ENCODE measurements at places on chromosomes 3 and 15.

- no peak for DNase-seq
Measured at GRCh38 chr3:197811343-197811742, 20.3 kb downstream of the LRCH3 start.

GRCh38 chr15:71149646-71150557 is 34.6 kb downstream of the THSD4 start:
- DNase-seq: peak; percentile 52

DNA sequence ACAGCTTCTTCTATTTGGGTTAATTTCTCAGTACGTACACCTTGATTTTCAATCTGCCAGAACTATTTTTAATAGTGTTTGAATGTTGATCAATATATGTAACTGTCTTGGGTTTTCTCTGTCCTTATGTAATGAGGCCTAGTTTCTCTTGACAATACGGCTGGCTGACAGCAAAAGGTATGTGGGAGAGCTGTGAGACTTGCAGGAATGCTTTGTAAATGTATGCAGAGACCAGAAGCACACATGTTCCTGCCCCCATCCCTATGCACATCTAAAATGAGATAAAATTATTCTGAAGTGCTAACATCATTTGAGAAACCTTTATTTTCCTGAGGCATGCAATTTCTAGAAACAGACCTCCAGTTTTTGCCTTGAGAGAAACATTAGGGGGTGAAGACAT is 593.8 kb upstream of the GBE1 start:
- no peak for DNase-seq

DNA sequence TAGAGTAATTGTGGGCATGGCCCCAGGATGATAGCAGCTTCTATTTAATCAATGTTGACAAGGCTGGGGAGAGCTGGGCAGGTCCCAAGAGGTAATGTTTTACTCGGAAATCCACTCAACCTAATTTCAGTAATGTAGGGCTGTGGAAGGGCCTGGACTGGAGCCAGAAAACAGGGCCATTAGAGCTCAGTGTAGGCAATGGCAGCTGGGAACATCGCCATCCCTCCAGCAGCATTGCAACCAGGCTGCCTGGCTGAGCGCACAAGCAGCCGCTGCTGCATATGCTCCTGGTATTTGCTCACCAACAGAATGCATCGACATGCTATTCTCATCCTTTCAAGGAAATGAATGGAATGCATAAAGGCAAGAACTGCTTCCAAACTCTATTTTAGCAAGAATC is 90.0 kb downstream of the GAP43 start:
- DNase-seq: peak; percentile 98

DNA sequence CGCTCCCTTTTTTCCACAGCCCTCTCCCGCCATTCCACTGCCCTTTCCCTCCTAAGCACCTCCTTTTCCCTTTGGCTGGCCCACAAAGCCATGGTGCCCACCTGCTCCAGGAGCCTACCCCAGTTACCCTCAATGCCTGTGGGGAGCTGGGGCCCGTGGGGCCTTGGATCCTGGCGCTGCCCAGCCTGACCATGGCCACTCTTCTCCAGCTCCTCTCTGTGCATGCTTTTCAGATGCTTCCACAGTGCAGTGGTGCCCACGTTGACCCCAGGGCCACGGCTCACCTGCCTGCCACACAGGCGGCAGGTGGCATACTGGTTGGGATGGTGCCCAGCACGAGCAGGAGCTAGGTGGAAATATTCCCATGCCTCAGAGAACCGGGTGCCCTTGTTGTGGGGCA is 1.5 kb downstream of the ZBED2 start:
- no peak for DNase-seq

- no peak for DNase-seq
Measured at GRCh38 chr3:55647063-55647462, 160.0 kb upstream of the WNT5A start.

DNA sequence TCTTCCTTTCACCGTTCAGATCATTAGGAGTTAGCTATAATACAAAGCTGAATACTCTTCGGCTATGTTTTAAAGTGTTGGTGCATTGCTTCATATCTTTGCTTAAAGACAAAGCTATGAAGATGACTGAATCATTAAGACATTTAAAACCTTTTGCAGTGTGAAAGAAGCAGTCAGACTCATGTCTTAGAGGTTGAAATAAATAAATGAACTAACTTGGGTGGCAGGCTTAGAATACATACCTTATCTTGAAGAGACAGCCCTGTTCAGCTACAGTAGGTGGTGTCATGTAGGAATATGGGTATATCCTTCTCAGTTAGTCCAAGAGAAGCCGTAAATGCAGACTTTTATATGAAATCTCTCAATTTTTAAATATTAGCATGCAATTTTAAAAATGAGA is 63.4 kb downstream of the OPA1 start:
- no peak for DNase-seq

- DNase-seq: no peak
Measured at GRCh38 chr15:59216911-59217310, 10.3 kb downstream of the LDHAL6B start.

- no peak for DNase-seq
Measured at GRCh38 chr3:144843099-144843498, 871.5 kb downstream of the DIPK2A start.

DNA sequence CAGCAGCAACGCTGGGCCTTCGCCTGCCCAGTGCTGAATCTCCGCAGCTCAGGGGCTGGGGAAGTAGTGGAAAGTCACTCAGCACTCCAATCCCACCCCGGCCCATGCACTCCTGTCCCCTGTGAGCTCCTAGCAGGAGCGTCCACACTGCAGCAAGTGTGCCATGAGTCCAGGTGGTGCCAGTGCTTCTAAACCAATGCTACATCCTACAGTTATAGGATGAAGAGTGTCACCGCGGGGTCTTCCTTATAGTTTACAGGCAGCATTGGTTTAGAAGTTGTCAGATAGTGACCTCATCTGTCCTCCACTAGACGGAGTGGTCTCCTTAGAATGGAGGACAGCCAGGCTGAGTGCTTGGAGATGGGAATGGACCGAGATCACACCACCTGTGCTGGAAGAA is 221.4 kb downstream of the GABRB3 start:
- no peak for DNase-seq

DNA sequence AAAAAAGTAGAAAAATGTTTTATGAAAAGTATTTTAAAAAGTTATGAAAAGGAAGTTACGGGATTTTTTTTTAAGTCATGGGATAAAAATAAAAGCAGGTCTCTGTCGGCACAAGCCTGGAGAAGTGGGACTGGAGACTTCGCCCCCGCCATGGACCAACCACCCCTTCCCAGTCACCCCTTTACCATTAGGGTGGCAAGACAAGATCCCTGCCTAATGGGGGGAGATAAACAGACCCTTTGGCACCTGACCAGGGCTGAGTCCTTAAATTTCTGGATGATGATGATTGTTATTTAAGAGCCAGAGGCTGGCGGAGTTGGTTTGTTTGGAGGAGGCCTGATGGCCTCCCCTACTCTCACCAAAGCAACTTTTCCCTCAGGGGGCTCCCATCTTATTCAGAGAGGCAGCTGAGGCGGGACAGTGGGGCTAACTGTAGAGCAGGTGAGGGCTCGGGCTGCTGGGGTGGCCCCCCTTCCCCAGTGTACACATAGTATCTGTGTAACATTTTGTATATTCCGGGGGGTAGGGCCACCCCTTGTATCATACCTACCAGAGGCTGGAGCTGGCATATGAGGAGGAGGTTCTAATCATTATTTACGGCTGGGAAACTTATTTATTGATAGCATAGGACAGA is 74.0 kb downstream of the ADAMTS7 start:
- DNase-seq: no peak

DNA sequence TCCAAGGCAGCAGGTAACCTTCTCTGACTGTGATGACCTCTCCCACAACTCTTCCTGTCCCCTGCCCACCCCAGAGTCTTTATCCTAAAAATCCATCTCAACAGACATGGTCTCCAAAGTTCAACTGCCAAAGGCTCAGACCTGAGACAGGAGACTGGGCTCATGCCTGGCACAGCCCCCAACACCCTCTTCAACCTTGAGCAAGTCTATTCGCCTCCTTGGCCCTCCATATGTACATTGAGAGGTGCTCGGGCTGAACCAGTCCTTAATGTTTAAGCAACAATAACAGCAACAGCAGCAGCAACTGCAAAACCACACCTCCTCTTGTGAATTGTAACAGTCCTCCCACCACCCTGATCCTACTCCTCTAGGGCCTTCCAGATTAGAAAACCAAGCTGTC is 9.9 kb downstream of the FAM3D start:
- DNase-seq: no peak

GRCh38 chr3:172704001-172704400 is 6.9 kb downstream of the NCEH1 start:
- DNase-seq: no peak

GRCh38 chr3:188635258-188636042 is 481.5 kb downstream of the LPP start:
- DNase-seq: no peak

DNA sequence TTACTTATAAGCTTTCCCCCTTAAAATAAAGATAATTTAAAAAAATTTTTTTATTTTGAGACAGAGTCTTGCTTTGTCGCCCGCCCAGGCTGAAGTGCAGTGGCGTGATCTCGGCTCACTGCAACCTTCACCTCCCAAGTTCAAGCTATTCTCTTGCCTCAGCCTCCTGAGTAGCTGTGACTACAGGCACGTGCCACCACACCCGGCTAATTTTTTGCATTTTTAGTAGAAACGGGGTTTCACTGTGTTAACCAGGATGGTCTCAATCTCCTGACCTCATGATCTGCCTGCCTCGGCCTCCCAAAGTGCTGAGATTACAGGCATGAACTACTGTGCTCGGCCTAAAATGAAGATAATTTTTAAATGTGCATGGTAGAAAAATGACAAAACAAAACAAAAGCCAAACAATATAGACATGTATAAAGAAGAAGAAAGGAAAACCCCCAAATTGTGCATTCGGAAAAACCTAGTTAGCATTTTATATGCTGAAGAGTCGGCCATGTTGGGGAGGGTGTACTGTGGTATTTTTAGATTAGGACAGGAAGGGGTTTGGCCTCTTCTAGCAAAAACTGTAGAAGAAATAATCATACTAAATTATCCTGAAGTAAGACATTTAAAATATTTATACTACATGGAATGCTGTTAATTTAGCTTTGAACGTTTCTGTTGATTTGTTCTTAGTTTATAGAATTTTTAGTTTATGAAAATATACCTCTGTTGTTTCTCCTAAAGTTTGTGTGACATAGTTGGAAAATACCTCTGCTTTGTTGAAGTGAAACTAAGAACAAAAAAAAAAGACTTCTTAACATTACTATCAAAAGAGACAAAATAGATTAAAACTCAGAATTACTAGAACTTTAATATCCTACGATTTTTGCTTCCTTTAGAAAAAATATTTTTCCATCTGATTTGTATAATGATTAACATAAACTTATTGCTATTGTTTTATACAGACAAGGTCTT is 7.4 kb downstream of the APPL1 start:
- DNase-seq: no peak

GRCh38 chr3:190699776-190700175 is 162.7 kb downstream of the GMNC start:
- no peak for DNase-seq

GRCh38 chr3:188529228-188529627 is 375.3 kb downstream of the LPP start:
- no peak for DNase-seq

DNA sequence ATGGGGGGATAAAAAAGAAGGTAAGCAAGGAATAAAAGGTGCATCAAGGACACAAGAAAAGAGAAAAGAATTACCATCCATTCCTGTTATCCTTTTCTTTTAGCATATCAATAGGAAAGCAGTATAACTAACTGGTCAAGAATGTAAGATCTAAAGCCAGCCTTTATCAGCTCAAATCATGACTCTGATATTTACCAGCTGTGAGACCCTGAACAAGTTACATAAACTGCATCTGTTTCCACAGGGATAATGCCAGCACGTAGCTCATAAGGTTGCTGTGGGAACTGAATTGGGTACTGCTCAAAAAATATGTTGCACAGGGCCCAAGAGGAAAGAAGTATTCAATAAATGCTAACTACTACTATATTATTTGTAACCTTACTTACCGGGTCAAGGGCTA is 1092.2 kb upstream of the CFAP20DC start:
- no peak for DNase-seq

- DNase-seq: no peak
Measured at GRCh38 chr3:71725271-71725991, at the start of gene EIF4E3. Gene EIF4E3 (minus strand): TSS chr3:71725402. CDS start chr3:71725367, 35 bp downstream.

DNA sequence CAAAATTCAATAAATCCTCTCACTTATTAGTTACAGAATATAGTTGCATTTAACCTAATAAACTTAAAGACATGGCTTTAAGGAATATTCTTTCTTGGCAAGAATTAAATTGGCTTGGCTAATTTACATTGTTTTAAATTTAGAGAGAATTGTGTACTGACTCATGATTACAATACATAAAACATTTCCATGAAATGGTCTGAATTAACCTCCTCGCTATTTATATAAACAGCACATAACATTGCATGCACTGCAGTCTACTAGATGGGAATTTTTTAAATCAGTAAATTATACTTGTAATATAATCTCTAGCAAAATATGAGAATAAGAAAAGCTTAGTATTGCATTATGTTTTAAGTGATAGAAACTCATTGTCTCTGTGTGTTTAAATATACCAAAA is 268.9 kb downstream of the SHOX2 start:
- no peak for DNase-seq

All from NCI-H2081 (cell line).